ENCODE measurements at places on chromosomes 3 and 15.
A peak's percentile ranks its signal among the peaks of the same experiment; 100 is the strongest.

DNA sequence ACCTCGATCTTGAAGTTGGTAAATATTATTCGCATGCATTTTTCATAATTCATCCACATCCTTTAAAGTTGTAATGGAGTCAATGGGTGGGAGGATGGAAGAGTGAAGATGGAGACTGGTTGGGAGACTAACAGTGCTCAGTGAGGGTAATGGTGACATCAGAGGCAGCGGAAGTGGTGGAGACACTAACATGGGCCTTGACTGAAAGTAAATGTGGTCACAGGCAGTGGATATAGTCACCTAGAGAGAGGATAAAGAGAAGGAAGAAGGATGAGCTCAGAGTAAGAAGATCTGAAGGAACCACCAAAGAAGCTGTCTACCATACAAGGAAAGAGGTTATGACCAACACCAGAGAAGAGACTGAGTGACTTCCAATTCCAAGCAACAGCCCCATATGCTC is 281.6 kb upstream of the STT3B start:
- DNase-seq = no peak

DNA sequence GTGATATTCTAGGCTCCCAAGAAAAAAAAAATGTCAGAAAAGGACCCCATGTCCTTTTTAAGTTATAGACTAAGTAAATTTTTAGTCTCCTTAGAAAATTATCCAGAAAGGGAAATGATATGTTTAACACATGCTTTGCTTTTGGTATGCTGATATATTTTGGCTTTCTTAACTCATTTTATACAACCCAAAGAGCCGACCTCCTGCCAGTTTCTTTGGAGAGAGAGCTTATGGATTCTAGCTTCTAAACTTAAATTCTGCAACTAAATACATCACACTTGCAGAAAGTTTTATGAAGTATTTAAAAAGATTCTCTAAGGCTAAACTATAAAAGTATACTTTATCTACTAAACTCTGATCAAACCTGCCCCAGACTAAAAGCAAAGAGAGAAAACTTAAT is 43.9 kb upstream of the ZPLD1 start:
- DNase-seq = no peak

DNA sequence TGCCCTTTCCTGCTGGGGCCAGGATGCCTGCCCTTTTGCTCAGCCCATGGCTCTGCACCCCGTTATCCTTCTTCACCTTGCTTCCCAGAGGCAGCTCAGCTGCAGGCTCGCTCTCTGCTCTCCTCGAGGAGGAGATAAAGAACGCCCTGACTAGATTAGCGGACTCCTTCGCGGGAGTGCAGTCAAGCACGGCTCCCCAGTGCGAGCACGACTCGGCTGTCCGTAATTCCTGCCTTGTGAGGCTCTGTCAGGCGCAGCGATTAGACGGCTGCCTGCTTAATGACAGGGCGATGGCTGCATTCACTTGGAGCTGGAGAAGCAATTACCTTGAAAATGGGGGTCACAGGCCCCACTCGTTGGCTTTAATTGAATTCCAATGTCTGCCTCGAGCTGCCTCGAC is 25.9 kb downstream of the TLE3 start:
- no peak for DNase-seq

GRCh38 chr3:167406876-167407492 is 26.9 kb upstream of the ZBBX start:
- peak; percentile 55 for DNase-seq

- no peak for DNase-seq
These were observed 101.1 kb downstream of the RYR3 start for GRCh38 chr15:33411596-33412540.

GRCh38 chr15:67076147-67076843 is 10.9 kb downstream of the SMAD3 start:
- no peak for DNase-seq

Data from iPS DF 6.9 (cell line).